AG08395 (cell line): ENCODE measurements at places on chromosomes 11 and 22.
A peak's percentile ranks its signal among the peaks of the same experiment; 100 is the strongest.

GRCh38 chr11:82924522-82925224, 23.1 kb downstream of the DDIAS start:
- DNase-seq: no peak

GRCh38 chr11:125079151-125079877, 16.2 kb downstream of the SLC37A2 start:
- no peak for DNase-seq

DNA sequence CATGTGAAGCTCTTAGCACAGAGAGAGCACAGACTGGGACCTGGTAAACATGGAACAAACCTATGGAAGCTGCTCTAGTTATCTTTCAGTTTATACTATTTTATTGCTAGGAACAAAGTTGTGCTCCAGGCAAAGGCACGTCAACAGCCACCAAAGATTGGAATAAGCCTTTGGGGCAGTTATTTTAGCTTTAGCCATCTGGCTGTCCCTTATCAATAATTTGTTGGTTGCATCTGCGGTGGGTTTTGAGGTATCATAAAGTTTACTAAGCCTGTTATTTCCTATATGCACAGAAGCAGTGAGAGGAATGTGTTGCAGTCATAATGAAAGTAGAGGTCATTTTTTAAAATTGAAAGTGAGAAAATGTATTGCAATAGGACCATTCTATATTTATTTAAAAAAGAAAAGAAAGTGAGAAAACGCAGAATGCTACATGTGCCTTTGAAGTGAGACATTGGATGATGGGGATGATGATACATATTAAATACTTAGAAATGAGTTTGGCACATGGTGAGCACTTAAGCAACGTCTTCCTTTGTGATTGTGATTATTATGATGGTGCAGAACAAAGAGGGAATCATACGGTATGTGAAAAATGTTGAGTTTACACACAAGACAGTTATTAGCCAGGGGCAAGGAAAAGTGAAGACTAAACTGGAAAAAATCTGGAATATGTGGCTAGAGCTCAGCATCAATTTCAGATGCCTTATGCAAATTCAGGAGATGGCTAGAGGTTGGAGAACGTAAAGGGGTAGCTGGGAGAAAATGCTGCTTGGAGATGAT, 58.3 kb downstream of the PRR5L start:
- DNase-seq: peak; percentile 72

- no peak for DNase-seq
Measured at GRCh38 chr11:116537709-116538108, 235.1 kb downstream of the BUD13 start.

GRCh38 chr11:117700551-117700950, 96.5 kb downstream of the DSCAML1 start:
- DNase-seq: no peak

GRCh38 chr11:62344210-62344609, 7.0 kb downstream of the ASRGL1 start:
- DNase-seq: no peak

GRCh38 chr11:134581966-134582769, 170.1 kb upstream of the B3GAT1 start:
- DNase-seq: no peak

DNA sequence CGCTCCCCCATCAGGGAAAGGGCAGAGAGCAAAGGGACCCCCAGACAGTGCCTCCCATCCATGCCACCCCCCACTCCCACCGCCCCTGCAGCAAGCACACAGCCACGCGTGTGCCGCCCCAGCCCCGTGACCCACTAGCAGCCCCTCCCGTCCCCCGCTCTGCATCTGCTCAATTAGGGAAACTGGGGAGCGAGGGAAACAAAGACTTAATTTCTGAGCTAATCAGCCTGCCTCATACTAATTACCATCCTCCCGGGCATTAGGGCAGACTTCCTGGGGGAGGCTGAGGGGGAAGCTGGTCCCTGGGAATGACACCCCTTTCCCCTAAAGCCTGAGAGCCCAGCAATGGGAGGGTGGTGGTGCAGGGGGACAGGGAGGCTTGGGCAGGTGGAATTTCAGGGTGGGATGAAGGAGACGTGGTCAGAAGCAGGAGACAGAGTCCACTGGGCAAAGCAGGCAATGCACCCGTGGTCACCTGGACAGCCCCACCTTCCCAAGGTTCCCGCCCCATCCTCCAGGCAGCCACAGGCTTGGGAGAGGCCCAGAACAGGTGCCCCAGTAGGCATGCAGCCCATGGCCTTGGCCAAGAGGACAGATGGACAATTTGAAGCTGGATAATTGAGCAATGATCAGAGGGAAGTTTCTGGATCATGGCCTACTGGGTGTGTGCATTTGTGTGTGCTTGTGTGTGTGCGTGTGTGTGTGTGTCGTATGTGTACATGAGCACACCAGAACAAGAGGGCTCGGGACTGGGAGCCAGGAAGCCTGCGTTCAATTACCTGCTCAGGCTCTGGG, 20.6 kb downstream of the ELFN2 start:
- DNase-seq: no peak

DNA sequence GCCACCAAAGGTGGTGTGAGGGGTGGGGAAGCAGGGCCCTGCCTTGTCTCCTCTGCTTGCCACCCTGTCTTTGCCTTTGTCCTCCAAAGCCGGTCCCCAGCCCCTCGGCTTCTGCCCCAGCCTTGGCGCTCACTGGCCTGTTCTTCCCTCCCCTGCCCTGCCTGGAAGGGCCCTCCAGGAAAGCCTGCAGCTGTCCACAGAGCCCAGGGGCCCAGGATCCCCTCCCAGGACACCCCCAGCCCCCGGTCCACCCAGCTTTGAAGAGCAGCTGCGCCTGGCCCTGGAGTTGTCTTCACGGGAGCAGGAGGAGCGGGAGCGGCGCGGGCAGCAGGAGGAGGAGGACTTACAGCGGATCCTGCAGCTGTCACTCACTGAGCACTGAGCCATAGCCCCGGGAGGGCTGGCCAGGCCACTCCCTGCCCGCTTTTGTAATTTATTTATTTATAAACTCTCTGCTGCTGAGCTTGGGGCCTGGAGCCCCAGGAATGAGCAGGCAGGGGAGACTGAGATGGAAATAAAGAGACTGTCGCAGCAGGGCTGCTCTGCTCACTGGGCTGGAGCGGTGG, 1.3 kb upstream of the SSH3 start:
- peak; percentile 46 for DNase-seq

GRCh38 chr11:113473983-113474361, 1.2 kb downstream of the DRD2 start:
- DNase-seq: no peak

DNA sequence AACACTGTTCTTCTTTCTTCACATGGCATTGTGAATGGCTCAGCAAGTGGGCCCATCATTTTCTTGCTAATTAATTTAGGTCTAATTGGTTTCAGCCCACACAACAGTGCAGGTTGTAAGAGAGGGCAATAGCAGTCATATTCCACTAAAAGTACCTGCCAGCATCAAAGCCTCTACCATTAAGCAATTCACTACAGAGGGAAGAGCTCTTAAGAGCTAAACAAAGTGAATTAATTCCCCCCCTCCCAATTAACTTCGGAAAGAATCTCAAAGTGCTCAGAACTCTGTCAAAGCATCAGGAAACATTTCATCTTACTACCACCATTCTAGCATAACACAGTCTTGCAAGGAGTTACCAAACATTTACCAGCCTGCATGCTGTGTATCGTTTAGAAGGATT, 133.9 kb upstream of the UBASH3B start:
- DNase-seq: no peak

DNA sequence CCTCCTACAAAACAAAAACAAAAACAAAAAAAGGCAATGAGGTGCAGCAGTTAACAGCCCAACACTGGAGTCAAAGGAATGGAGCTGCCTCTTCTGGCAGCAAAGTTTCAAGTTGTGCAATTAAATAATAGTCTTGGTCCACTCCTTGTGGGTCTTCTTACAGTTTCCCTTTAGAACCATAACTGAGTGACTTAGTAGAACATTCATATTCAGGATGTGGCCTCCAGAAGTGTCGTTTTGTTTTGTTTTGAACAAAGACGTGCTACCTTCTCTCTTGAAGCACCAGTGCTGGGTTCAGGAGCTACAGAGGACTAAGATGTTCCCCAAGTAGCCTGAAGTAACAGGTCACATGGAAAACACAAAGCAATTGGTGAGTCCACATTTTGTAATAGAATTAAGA, 2.0 kb upstream of the JAML start:
- DNase-seq: no peak

DNA sequence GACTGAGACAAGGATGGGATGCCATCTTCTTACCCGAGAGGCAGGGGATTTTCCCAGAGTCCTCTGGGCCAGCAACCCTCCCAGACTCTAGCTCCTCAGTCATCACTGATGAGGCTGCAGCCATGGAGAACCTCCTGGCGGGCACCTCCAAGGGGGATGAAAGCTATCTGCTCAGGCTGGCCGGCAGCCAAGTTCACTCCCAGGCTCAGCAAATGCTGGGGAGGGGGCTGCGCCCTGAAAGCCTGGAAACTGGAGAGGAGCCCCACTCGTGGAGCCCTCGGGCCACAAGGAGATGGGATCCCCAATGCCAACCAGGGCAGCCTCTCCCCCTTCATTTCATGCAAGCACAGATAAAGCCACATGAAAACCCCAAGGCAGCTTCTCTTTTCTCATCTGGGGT, 75.0 kb downstream of the CACNA1I start:
- no peak for DNase-seq

- DNase-seq: no peak
Measured at GRCh38 chr11:86277741-86278140, 24.3 kb upstream of the HIKESHI start.

DNA sequence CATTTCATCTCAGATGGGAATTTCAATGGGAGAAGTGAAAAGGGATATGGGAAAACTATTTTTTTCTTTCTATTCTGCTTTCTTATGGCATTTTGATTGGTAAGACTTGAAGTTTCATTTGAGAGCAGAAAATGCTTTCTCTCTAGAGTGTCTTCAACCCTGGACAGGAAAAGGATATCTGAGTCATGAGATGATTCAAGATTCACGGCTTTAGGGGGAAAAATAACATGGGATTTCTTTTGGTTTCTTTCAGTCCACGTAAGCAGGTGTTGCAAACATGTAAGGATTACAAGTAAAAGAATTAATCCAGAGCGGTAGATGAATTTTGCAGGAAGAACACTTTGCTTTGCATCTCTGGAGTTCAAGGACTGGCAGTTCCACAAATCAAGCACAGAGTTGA, 1001.0 kb upstream of the TENM4 start:
- DNase-seq: no peak

DNA sequence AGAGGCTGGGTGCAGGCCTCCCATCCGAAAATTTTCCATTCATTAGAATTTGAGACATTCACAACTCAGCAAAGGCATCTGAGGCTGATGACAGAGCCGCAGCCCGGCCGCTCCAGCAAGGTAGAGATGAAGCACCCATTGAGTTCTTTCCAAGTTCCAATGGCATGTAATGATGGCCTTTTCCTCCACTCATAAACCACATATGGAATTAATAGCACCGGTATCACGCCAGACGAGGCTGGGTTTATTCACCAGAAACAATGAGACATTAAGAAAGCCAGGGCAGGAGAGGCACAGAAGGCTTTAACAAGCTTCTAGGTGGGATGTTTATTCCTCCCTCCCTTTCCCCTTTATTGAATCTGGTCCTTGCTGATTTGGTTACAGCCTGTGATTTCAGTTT, 534.4 kb downstream of the MN1 start:
- peak; percentile 76 for DNase-seq

DNA sequence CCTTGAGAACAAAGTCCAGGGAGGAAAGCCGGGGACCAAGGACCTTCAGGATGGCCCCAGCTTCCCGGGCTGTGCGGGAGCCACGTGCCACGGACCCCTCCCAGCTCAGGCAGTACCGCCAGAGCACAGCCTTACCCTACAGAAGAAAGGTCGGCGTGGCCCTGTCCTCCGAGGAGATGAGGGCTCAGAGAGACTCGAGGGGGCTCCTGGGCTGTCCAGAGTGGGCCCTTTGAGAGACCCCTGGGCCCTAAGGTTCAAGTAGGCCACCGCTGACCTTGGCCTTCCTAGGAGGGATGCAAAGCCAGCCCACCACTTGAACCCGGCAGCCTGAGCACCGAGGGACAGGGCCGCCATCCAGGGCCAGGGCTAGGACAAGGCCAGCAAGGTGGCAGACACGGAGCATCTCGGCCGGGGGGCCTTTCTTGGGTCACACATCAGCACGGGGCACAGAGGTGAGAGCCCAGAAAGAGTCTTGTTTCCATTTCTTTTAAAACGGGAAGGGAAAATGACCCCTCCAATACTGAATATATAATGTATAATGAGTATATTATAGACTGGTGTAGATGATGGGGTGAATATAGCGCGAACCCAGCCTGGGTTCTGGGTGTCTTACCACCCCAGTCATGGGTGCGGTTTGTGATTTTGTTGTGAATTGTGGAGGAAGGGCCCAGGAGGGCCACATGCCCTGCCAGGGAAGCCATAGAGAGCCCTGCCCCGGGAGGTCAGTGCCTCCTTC, 34.4 kb upstream of the PPARA start:
- no peak for DNase-seq

- no peak for DNase-seq
Measured at GRCh38 chr11:114019046-114019445, 40.5 kb upstream of the ZBTB16 start.

- DNase-seq: no peak
Measured at GRCh38 chr11:17611049-17611448, 64.0 kb downstream of the OTOG start.

- peak; percentile 20 for DNase-seq
Measured at GRCh38 chr11:84887055-84887629, 740.0 kb downstream of the DLG2 start.

DNA sequence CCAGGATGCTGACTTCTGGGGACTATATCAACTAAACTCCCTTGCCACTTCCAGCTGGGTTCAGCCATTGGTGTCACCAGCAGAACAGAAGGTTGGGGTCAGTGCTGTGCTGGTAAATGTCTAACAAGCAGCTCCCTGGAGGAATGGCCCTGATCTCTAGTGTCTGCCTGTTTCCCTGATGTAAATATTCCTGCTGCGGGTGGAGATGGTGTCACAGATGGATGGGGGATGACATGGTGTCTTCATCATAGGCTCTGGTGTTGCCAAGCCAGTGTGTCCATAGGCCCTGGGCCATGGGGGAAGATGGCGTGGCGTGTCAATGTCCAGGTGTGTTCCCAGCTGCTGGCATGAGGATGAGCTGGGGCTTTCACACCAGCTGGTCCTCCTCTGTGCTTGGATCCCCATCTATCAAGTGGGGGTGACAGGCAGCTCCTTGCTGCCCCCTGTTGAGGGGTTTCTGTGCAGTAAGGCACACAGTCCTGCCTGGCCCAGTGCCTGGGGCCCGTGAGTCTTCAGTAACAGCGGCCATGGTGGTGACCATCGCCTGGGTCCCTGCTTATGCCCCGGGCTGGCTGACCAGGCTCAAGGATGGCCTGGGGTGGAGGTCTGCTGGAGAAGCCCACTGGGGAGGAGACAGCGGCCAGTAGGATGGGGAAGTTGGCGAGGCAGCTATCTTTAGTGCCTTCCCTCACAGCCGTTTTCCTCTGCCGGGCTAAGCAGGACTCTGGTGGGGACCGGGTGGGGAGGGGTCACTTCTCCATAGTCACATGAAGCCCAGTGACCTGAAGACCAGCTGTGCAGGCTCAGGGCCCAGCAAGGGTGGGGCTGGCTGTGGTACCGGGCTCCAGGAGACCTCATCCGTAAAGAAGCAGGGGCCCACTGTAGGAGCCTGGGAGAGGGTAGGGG, 12.7 kb downstream of the RPL3 start:
- DNase-seq: no peak

- DNase-seq: no peak
Measured at GRCh38 chr11:97909614-97910399, 1110.9 kb upstream of the CNTN5 start.

- no peak for DNase-seq
Measured at GRCh38 chr11:61499816-61500491, 8.6 kb upstream of the LRRC10B start.

GRCh38 chr11:15920856-15921629, 435.3 kb downstream of the SOX6 start:
- no peak for DNase-seq

- DNase-seq: no peak
Measured at GRCh38 chr11:117087446-117087845, 10.8 kb downstream of the SIK3 start.

- peak; percentile 78 for DNase-seq
Measured at GRCh38 chr11:75582895-75583717, 21.1 kb downstream of the SERPINH1 start.
